Activated T-cell treated with anti-CD3 and anti-CD28 coated beads for 24 hours (primary cell): ENCODE measurements at places on chromosomes 7 and 10.

DNA sequence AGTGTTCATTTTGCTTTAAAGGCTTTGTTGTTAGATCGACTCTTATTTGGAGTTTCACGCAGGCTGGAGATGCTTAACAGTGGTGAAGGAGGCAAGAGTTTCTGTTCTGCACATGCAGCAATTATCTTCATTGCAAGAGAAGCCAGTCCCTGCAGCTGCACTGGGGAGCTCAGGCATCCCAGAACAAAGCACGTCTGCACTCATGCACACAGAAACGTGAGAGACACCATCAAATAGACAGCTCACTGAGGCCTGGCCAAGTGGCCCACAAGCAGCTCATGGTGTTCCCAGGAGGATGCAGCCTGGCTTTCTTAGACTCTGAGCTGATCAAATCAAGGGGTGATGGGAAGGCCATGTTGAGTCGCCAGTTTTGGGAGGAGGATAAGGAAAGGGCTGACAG lies 246.1 kb downstream of the CREB5 start:
- no peak for DNase-seq

DNA sequence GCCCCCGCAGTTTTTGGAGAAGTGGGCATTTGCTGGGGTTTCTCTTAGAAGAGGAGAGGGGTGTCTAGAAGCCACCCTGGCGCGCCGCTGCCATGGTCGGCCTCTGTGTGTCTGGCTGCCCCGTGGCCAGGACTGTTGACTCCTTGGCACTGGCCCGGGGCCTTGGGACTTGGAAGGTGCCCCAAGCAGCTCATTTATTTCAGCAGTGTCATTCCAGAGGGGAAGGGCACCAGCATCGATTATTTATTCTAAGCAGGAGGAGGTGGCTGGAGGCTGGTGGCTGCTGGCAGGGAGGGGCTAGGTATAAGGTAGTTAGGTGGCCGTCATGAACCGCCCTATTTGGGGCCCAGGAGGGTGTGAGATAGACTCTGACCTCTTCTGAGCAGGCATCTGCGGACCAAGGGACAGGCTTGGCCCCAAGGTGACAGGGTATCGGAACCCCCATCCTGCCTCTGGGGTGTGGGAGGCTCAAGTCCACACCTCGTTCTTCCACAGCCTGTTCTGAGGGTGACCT lies 1.6 kb downstream of the GTF2IRD1 start:
- DNase-seq, result no peak

DNA sequence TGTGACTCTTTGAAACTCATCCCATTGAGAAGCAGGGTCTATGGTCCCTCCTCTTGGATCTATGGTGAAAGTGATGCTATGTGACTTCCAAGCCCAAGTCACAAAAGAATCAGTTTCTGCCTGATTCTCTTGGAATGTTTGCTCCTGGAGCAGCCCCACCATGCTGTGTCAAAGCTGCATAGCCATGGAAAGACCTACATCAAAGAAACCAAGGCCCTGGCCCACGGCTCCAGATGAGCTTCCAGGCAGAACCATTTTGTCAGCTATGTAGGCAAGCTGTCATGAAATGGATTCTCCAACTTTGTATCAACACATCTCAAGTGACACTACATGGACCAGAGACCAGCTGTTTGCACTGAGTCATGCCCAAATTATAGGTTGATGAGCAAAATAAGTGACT lies 77.0 kb downstream of the AASS start:
- DNase-seq, result no peak

GRCh38 chr7:83608716-83609115 lies 40.2 kb downstream of the SEMA3E start:
- DNase-seq, result no peak

- no peak for DNase-seq
Measured at GRCh38 chr10:79468015-79468560, 22.7 kb upstream of the ZCCHC24 start.

DNA sequence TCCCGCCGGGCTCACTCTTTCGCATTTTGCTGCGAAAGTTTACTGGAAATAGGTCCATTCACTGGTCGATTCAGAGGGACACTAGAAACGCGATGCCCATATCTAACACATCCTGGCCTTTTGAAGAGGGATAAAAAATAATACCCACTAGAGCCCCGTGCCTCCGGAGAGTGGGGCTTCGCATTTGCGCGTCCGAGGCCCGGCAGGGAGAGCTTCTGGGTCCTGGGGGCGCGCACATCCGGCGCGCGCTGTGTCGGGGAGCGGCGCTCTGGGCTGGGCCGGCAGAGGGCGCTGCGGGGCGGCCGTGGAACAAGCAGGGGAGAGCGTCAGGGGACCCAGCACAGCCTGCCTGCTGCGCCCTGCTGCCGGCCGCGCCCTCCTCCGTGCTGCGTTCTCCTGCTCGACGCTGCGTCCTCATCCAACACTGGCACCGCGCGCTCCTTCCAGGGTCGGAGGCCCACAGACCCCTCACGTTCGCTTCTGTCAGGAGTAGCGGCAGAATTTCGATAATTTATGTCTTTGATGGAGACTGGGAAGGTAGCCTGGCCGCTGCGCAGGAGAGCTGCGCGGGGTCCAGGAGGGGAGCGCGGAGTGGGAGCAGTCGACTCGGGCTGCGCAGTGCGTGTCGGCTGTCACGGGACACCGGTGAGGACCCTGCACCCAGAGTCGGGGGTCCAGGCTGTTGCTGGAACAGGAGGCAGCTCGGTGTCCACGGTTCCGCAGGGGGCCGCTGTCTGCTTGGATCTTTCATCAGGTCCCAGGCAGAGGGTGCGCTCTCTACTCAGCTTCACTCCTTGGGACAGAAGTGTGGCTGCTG lies 41.5 kb upstream of the ZNF32 start:
- peak; percentile 82 for DNase-seq

DNA sequence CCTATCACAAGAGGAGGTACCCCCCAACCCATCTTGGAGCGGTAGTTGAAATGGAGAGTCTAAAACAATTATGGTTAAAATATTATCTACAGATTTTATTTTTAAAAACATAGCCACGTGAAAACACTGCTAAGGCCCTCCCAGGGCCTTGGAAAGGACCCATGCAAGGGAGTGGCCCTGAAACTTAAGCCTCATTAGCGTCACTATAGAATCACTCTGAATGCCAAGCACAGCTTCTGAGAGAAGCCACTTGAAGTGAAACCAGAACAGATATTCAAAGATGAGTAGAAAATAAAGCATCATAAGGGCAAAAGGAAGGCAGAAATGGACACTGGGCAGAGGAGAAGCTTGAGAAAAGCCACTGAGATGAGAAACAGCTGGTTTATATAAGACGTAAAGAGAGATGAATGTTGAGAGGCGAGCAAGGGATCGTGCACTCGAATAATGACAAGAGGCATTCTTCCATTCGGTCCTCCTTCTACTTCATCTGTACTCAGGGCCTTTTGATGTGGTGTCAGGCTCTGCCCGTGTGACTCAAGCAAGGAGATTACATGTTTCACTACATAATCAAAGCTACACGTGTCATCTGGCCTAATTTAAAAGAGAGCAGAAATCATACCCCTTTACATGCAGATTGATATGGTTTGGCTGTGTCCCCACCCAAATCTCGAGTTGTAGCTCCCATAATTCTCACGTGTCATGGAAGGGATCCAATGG lies 33.4 kb upstream of the SLC39A12 start:
- no peak for DNase-seq

- DNase-seq, result no peak
Measured at GRCh38 chr7:107230334-107230733, 61.5 kb downstream of the HBP1 start.

DNA sequence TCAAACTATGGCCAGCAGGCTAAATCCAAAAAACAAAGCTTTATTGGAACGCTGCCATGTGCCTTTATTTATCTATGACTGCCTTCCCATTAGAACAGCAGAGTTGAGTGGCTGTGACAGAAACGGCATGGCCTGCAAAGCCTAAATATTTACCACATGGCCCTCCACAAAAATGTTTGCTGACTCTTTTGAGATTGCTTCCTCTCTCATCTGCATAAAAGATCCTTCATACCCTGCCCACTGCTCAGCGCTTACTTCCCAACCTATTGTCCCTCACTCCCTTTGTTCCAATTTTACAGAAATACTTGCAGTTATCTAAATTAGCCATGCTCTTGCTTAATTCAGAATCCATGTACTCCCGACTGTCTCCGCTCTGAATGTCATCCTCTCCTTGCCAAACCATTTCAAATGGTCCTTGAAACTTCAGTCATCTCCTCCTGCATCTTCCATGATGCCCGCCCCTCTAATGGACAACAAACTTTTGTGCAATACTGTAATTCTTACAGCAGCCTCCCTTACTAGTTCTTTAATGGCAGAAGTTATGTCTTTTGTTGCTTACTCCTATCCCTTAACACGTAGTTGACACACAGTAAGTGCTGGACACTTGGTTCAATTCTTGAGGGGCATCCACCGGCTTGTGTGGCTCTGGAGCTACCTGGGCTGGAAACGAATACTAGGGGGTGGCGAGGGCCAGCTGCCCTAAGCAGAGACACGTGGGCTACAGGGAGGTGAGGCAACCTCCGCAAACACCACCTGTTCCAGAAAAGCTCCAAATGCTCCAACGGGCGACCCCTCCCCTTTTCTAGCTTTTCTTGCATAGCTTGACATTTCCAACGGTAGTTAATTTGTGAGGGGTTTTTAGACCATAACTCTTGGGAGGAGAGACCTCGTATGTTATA lies 832 bp downstream of the XRCC2 start:
- DNase-seq, result peak; percentile 2

GRCh38 chr7:37765872-37766525 lies 82.4 kb upstream of the NME8 start:
- no peak for DNase-seq

GRCh38 chr10:88881320-88881719 lies 1.3 kb downstream of the STAMBPL1 start:
- DNase-seq, result no peak

DNA sequence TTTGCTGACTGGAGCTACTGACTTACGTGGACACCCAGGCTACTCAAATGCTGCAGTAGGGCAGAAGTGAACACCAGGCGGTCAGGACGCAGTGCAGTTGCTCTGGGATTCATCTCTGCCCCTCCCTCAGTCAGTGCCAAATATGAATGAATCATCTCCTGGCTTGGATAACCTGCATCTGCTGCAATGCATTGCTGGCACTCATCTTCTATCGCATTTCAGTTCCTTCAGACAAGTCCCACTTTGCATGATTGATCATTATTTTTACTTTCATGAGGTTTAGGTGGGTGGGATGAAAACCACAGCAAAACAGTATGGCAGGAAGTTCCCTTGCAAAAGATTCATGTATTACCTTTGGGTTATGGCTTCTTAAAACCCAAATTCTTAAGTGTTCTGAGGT lies 224.6 kb upstream of the NRP1 start:
- no peak for DNase-seq

DNA sequence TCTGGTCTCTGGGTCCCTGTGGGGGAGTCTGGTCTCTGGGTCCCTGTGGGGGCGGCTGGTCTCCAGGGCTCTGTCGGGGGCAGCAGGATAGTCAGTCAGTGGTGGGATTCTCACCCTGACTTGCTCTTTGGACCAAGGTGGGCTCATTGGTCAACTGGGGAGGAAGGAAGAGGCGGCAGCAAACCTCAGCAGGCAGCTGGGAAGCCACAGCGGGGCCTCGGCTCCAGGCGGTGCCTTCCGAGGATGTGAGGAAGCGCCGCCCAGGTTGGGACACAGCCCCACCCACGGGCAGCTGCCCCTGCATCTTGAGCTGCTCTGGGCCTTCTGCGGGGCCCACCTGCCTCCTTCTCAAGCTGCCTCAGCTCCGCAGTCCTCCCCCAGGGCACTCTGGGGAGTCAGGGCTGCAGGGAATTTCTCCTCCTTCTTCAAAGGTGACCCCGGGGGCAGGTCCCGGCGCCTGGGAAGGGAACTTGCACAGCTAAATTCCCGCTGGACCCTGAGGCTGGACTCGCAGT lies 20.4 kb upstream of the KNDC1 start:
- no peak for DNase-seq

- no peak for DNase-seq
Measured at GRCh38 chr7:46318276-46318675, 397.2 kb upstream of the IGFBP3 start.

DNA sequence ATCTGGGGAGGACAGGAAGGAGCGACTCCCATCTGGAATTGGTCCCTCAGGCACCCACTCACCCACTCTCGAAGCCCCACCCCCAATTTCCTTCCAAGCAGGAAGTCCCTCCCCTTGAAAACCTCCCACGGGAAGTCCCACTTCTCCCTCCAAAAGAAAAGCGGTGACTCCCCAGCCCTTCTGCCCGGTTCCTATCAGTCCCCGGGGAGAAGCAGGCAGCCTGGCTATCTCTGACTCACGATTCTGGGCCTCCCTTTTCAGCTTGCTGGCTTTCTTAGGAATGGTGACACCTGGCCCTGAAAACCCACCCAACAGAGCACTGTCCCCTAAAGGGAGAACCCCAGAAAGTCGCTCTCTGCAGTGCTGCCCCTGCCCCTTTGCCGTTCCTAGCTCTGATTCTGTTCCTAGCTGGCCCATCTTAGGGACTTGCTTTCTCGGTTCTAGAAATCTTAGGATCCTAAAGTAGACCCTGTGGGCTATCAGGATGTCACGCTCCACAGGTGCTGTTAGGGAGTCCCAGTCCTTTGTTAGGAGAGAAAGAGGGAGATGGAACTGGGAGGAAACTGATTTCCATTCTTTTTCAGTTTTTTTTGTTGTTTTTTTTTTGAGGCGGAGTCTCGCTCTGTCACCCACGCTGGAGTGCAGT lies 6.0 kb downstream of the TSC22D4 start:
- no peak for DNase-seq

DNA sequence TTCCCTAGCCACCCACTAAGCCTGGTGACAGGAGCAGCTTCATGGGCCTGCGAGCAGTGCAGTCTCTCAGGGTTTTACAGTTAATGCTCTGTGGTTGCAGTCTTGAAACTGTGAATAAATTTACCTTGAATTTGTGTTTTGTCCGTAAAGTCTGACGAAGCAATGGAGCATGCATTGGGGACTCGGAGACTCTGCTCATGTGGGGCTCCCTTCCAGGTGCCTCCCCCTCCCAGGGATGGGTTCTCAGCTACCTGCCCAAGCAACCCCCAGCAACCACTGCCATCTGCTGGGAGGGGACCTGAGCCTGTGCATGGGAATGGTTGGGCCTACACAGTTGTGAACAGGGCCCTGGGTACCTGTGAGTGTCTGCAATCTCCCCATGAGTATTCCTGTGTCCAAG lies 36.3 kb upstream of the IKZF1 start:
- DNase-seq, result no peak

GRCh38 chr10:11457336-11457735 lies 154.1 kb downstream of the USP6NL start:
- DNase-seq, result no peak
